Effector memory CD4-positive, alpha-beta T cell (primary cell): ENCODE measurements at places on chromosomes 1 and 21.
A peak's percentile ranks its signal among the peaks of the same experiment; 100 is the strongest.

DNA sequence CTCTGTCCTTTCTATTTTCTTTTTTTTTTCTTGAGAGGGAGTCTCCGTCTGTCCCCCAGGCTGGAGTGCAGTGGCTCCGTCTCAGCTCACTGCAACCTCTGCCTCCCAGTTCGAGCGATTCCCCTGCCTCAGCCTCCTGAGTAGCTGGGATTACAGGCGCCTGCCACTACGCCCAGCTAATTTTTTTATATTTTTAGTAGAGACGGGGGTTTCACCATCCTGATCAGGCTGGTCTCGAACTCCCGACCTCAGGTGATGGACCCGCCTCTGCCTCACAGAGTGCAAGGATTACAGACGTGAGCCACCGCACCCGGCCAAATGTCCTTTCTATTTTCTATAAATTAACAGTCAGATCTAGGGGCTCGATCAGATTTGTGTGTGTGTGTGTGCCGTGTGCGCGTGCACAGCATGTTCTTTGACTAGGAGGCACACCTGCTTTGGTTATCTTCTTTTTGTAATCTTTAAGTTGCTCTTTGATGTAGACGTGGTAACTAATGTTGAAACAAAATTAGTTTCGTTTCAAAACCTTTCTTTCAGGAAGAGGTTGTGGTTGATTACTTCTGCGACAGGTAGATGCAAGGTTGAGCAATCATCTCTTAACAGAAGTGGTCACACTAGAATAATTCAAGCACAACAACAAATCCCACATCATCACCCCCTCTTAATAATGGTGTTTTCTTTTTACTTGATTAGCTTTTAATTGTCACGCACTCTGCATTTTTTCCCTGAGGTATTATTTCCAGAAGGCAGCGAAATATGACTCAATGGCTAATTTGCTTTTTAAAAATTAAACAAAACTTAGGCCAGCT, 779 bp upstream of the DEGS1 start:
- peak; percentile 43 for DNase-seq

GRCh38 chr1:30123896-30124295, 599.5 kb downstream of the MATN1 start:
- DNase-seq, result no peak

DNA sequence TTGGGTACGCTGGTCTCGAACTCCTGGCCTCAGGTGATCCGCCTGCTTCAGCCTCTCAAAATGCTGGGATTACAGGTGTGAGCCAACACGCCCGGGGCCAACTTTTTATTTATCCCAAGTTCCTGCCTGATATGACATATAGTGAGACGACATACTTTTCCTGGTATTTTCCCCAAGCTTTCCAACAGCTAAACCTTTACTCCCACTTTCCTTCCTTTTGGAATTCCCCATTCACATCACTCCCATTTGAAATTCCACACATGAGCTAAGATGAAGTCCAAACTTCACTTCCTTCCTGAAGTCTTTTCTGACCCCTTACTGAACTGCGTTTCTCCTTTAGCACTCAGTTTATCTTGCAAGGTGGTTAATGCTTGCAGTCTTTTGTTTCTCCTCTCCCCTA, 64.1 kb downstream of the S1PR1 start:
- no peak for DNase-seq

DNA sequence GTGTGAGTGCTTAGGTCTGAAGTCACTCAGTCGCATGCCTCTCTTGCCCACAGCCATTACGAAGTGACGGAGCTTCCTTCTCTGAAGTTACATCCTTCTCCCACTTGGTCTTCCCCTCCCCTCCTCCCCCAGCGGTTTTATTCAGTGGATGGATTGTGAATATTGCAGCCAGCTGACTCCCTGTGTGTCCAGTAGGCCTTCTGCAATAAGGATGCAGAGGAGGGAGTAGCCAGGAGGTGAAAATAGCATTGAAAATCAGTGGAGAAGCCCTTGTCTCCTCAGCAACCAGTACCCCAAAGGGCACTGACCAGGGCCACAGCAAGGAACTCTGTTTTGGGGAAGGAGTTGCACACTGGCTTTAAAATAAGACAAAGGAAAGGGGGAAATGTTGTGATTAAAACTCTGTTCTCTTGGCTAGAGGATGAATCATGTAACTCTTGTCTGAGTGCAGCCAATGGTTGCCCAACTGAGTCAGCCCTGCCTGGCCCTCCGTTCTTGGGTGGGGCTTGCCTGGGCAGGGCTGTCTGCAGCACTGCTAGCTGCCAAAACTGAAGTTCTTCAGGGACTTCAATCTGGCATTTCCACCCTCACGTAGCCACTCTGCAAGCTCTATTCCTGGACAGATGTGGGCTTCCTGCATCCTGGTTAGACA, 4.3 kb downstream of the S100A10 start:
- no peak for DNase-seq

DNA sequence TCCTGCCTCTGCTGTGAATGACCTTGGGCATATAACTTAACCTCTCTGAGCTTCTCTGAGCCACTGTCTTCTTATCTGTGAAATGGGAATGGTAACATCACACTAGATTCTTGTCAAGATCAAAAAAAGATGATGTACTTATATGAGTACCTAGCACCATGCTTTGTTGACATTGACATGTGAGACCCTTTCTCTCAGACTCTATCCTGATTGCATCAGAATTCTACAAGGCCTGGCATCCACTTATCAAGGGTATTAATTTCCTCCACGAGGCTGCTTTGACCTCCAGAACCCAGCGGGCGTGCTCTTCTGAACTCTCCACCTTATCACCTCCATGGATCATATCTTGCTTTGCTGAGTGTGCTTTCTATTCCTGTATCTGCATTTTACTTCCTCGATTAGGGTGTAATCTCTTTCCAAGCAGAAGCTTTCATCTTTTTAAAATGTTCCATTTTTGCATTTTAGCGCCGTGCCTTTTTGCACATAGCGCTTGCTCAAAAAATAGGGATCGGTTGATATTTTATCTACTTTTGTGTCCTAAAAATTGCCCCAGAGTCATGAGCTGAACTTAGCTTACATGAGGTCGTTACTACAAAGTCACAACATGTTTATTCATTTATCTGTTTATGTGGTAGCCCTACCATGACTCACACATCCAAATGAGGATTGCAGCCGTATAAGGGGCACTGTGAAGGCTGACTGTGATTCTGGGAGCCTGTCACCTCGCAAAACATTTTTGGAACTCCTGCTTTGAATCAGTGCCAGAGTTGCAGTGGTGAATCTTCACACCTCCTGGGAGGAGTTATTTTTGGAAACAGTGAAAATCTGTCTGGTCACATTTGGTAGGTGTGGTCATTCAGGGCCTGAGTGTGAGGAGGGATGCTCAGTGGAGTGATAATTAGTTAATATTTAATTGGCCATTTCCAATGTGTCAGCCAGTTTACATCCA, 63.2 kb downstream of the IER5 start:
- no peak for DNase-seq

DNA sequence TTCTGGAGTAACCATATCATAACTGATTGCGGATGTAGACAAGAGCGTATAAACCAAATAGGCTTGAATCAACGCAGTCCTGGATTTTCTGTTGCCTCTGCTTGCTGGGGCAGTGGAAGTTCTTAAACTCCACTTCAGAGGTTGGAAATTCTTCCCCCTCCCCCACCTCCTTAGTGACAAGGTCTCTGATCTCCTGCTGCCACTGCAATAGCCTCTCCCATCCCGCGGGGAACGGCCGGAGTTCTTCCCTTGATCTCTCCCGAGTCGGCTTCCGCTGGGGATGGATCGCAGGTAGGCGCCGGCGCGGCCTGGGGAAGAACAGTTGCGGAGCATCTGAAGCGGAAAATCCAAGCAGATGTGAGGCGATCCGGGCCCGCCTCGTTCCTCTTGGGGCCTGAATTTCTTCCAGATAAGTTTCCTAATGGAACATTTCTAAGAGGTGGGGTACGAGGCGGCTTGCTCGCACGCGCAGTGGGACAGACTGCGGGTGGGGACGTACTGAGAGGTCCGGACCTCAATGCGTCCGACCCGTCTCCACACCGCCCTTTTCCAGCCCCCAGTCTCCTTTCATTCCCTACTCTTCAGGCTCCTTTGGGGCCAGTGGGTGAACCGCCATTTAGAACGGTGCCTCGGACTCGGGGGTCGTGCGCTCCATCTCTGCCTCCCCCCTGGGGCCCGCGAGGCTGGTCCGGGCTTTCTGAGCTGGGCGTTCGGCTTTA, 3.1 kb upstream of the SIM2 start:
- DNase-seq, result no peak

GRCh38 chr1:207109004-207109403, 5.0 kb downstream of the C4BPA start:
- no peak for DNase-seq

DNA sequence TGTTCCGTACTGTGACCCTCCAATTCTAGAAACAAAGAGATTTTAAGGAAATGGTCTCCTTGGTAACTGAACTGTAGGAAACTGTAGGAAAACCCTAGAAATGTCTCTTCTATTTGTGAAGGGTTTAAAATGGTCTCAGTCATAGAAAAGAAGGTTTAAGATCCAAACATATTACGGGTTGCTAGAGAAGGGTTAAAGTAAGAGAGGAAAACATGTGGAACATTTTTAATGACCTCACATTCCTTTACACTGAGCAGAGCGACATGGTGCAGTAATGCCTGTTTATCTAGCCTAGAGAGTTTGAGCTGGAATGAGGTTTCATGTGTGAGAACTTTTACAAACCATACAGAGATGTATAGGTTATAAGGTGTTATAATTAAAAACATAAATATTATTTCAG, 36.9 kb upstream of the C1orf105 start:
- no peak for DNase-seq

- no peak for DNase-seq
These were observed 188.5 kb downstream of the PRDM2 start for GRCh38 chr1:13888351-13888986.

DNA sequence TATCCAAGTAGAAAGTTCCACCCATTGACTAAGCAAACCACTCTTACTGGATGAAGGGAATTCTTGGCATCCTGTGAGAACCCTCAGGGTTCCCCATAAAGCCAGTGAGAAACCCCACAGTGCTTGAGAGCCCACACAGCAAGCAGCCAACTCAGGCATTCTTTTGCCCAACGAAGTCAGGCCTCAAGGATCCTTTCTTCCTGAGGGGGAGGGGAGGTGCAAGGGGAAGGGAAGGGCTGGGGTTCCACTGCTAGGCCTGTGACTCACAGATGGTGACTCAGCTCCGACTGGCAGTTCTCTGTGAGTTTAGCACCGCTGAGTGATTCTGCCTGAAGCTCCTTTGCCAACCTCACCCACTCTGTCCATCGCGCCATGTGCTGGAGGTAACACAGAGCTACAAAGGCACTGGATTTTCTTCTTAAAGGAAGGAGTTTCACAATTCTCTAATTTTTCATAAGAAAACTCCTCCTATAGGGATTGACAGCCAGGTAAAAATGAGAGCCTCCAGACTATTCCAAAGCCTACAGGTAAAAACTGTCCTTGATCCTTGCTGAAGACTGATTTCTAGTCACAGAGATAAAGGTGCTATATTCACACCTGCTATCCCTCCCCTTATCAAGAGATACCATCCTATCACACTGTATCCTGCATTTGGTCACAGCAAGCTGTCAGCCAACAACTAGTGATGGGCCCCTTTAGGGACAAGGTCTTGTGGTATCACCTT, 4.8 kb downstream of the ENO1 start:
- peak; percentile 66 for DNase-seq

- no peak for DNase-seq
These were observed 25.6 kb upstream of the VAV3 start for GRCh38 chr1:107990606-107991005.

DNA sequence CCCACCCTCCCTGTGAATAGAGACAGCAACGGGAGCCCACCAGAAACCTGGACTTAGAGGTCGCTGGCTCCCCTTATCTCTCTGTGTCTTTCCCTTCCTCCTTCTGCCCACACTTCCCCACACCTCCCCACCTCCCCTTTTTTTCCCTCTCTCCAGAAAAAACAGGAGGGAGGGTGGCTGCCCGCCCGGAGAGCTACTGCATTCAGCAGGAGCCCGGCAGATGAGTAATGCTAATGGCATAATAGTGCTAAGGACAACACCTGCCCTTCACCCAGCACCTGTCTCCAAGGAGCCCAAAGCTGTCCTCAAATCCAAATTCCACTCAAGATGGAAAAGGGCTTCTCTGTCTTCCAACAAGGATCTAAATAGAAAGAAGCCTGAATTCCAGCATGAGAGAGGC, 11.4 kb upstream of the PRELP start:
- no peak for DNase-seq

DNA sequence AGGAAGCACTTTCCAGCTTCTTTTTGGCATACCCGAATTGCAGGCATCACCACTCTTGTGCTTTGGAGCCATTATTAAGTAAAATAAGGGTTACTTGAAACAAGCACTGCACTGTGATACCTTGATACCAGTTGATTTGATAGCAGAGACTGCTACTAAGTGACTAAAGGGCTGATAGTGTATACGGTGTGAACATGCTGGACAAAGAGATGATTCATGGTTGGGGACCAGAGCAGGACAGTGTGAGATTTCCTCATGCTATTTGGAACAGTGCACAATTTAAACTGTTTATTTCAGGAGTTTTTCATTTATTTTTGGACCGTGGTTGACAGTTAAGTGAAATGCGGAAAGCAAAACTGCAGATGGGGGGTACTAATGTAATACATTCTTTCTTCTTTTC, 9.9 kb downstream of the RPS27 start:
- no peak for DNase-seq

GRCh38 chr1:195520757-195521156, 1087.5 kb downstream of the KCNT2 start:
- no peak for DNase-seq

DNA sequence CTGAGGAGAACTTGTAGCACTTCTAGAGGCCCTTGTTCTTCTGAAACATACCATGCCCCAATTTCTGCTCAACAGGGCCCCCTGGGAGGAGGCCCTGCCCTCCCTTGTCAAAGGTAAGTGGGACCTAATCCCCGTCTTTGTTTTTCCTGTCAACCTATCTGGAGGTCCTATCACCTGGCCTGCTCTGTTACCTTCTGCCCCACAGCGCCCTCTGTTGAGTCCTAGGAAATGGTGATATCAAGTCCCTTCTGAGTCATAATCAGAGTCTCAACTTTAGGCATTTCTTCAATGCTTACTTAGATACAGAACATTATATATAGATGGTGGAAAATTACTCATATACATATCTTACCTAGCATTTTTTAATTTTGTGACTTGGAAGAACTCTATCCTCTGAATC, 28.2 kb upstream of the FCRL4 start:
- no peak for DNase-seq

- DNase-seq, result no peak
These were observed 6.5 kb upstream of the GLRX2 start for GRCh38 chr1:193111641-193112090.

- no peak for DNase-seq
These were observed 78.3 kb downstream of the CLEC20A start for GRCh38 chr1:178418284-178418955.

DNA sequence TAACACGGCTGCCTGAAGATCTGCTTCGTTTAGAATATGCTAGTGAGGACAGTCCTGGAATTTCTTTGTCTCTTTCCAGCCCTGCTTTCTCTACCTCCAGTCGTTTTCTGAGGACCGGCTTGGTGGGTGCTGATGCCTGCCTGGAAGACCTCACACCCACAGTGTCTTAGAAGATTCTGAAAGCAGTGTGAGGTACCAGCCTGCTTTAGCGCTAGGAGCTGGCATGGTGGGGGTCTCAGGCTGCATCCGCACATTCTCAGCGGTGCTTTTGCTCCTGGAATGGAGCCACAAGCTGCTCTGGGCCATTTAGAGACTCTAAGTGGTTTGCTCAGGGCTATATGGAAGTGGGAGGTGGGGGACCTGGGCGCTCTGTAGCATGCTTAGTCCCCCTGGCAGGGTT, 61.4 kb downstream of the CD247 start:
- no peak for DNase-seq
